T-helper 9 cell (primary cell): ENCODE measurements at places on chromosomes 7 and 10.

GRCh38 chr10:76310588-76311080 is 879.2 kb downstream of the LRMDA start:
- DNase-seq, result no peak

DNA sequence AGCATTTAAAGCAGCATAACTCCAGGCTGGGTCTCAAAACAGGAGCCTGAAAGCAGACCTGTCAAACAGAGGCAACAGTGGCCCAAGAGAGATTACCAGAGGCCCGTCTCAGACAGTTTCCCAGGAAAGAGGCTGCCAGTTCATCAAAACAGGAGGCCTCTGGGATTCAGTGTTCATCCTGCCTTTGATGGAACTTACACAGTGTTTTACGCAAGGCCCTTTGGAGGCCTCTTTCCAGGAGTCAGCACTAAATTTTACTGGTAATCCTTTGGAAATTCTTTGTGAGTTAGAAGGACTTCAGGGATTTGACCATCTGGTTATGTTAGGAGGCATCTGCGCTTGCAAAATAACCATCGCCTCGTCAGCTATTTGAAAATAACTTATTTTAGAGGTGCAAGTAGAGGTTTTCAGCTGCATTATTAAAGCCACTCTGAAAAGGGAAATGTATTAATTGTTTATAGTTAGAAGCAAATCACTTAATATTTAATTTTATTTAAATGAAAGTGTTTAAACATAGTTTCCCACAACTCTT is 501.2 kb upstream of the COBL start:
- DNase-seq, result no peak

DNA sequence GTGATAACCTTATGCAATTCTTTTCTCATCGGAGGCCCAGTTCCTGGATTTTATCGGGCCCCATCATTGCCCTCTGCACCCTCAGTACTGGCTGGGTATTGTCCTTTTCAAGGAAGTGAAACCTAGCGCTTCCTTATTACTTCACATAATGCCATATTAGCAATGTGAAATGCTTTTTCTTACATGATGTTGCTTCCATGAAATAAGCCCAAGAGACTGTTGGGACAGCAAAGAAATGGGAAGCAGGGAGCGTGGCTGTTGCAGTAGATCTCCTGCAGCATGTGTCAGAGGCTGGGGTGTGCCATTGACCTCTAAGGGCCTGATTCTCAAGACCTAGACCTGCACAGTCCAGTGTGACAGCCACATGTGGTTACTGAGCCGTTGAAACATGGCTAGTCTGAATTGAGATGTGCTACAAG is 8.1 kb downstream of the CHN2 start:
- DNase-seq, result no peak

DNA sequence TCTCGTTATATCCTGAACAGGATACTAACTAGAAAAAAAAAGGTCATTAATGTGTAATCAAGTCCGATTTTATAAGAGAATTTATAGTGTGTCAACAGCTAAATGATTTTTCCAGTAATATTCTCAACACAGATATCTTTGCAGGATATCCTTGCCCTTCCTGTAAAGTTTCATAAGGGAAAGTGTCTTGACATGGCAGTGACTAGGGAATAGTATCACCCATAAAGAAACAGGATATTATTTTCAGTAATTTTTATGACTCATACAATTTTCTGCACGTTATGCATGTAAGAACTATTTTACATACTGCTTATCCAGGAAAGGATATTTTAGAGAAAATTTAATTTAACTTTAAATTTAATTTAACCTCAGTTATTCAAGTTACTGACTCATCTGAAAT is 19.5 kb upstream of the PNLIP start:
- no peak for DNase-seq

DNA sequence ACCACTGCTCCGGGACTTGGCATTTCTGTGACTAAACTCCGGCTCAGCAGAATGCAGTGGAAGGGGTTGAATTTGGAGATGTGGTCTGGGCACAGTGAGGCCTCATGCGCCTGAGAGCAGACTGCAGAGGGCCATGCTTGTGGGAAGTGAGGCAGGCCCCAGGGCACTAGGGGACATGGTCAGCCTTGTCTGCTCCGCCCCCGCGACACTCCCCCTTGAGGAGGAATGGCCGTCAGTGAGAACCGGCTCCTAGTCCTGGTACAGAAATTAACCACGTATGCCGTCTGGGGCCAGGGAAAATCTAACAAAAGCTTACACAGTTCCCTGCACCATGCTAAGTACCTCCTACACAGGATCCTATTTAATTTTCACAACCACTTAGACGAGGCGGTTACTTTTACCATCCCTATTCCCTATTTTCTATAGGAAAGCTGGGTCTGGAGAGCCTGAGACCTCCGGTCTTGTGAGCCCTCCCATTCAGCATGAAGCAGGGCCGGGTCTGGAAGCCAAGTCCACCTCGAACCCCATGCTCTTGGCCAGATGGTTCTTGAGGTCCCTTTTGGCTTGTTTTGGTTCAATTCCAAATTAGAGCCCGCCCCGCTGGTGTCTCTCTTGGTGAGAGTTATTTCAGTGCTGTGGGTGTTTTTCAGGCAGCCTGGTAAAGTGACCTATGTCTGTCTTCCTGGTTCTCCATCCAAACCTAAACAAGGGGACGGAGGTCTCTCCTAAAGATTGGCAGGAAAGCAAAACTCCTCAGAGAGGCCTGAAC is 87.7 kb upstream of the PITRM1 start:
- DNase-seq, result no peak

GRCh38 chr7:135672560-135673359 is 10.4 kb downstream of the STMP1 start:
- no peak for DNase-seq

DNA sequence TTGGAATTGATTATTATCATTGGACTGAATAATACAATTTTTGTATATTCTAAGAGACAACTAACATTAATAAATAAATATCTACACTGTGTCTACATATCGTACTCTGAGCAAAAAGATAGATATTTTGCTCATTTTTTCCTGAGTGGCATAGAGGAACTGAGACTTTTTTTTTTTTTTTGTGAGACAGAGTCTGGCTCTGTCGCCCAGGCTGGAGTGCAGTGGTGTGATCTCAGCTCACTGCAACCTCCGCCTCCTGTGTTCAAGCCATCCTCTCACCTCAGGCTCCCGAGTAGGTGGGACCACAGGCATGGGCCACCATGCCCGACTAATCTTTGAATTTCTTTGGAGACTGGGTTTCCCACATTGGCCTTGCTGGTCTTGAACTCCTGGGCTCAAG is 14.0 kb downstream of the KMT2E start:
- DNase-seq, result no peak

DNA sequence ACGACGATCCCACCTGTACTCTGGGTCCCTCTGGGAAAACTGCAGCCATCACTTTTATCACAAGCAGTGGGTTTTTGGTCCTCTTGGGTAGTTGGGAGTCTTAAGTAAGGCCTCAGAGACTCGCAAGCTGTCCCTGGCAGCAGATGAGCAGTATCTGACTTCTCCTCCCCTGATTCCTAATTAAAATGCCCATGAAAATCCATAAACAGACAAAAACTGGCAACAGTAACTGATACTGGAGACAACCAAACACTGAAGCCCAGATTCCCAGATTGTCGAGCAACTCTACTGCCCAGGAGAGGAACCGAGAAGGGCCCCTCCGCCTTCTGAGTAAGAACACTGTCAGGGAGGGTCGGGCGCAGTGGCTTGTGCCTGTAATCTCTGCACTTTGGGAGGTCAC is 333.8 kb downstream of the CALN1 start:
- no peak for DNase-seq

DNA sequence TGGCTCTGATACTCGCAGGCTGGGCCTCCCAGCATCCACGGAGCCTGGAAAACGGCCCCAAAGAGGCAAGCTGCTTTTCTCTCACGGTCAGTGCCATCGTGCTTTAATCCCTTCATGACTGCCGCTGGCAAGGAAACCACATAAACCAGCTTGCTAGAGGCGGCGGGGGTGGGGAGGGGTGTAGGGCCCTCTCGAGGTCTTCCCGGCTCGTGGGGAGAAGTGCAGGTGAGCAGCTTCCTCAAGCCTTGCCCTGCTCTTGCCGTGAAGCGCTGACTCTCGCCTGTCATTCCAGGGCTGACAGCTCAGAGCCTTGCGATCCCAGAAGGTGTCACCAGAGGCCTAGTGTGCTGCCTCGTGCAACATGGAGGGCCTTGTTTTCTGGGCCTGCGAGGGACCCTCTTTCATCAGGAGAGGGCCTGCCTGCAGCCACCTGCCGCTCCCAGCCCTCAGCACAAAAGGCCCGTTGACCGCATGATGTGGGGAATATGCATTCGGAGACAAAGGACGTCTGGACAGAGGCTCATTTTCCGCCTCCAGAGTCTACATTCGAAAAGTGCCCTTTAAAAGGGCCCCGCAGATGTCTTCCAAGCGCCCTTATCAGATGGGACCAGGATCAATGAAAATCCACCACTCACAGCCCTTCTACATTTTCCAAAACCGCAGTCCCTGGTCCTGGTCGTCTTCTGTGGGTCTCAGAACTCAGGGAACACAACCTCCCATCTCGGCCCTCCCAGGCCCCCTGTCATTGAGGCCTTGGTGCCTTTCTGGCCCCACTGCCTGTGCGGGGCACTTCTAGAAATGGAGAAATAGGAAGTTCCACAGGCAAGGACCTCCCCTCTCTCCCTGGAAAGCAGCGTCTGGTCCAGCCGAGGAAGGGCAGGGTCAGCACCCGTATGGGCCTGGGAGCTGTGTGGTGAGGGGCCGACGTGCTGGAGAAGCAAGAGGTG is 58.7 kb downstream of the ZRANB1 start:
- no peak for DNase-seq

- no peak for DNase-seq
These were observed 10.4 kb downstream of the NEUROG3 start for GRCh38 chr10:69562731-69563254.

DNA sequence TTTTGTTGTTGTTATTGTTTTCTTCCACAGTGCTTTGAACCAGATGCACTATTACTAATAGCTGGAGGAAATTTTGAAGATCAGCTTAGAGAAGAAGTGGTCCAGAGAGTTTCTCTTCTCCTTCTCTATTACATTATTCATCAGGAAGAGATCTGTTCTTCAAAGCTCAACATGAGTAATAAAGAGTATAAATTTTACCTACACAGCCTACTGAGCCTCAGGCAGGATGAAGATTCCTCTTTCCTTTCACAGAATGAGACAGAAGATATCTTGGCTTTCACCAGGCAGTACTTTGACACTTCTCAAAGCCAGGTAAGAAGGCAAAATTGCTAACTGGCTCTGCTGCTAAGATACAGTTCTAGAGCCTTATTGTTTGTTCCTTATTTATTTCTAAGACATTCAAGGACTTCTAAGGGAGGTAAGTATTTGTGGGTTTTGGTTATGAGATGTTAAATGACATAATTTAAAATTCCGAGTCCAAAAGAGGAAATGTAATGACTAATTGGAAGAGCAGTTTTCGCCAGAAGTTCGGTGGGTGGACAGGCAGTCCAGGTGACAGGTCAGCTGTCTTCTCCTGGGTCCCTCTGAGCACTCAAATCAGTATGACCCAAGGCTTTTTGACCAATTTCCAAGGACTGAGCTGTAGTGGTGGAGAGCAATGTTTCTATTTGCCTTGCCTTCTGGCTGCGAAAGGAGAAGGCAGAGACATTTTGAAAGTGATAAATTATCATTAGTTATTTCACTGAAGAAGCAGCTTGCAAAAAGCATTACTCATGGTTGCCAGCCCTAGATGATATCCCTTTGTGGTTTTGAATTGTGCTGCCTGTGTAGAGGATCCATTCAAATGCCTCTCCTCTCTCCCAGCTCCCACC is 10.1 kb downstream of the SLC39A12 start:
- DNase-seq, result no peak
